ENCODE measurements at places on chromosomes 7 and 10.

DNA sequence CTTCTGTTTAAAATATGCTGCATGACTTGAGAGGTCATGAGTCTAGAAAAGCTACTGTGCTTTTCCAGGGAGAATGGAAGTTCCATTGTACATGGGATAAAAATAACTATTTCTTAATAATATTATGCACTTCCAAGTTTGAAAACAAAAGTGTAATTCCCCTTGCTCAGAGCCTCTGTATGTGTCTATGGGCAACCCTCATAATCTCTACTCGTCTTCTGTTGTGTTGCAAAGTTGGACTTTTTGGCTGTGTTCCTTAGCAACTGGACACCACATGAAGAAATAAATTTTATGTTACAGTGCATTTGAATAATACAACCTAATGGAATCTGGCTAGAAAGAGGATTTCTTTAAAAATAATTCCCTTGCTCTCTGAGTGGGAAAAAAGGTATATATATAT lies 242.6 kb downstream of the TWIST1 start:
- no peak for DNase-seq

- DNase-seq, result no peak
Observed at GRCh38 chr7:17054206-17054605, 172.4 kb upstream of the AGR3 start.

- no peak for DNase-seq
Observed at GRCh38 chr10:57247271-57247670, 886.2 kb upstream of the ZWINT start.

- no peak for DNase-seq
Observed at GRCh38 chr7:103117465-103117864, 31.4 kb downstream of the NAPEPLD start.

- peak; percentile 23 for DNase-seq
Observed at GRCh38 chr7:39465055-39465929, 100.9 kb upstream of the YAE1 start.

GRCh38 chr10:1230138-1230537 lies 174.0 kb downstream of the WDR37 start:
- no peak for DNase-seq

DNA sequence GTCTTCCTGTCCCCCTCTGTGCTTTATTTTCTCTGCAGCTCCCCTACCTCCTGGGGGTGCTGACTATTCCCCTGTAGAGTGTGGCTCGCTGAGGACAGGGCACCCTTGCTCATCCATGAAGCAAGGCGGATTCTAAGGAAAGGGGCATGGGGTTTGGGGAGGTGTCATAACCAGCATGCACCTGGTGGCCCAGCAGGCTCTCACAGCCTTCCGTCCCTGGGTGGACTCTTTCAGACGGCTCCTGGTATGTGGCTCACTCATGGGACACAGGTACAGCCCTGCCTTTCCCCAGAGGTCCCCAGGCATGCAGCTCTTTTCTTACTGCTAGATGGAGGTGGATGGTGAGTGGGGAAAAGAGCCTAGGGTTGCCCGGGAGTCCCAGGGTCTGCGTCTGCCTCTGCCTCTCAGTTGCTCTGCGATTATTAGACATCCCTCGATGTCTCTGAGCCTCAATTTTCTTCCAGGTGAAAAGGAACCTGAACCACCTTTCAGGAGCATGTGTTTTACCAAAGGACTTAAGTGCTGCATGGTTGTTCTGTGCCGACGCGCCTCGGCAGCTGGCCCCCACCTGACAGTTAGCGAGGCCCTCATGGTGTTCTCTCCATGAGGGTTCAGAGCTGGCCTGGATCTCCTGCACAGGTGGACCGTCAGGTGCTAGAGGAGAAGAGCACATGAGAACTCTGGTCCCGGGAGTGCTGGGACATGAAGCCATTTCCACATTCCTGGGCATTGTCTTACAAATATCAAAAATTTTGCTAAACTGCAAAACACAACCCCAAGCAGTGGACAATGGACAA lies 172.5 kb upstream of the SHH start:
- DNase-seq, result no peak

DNA sequence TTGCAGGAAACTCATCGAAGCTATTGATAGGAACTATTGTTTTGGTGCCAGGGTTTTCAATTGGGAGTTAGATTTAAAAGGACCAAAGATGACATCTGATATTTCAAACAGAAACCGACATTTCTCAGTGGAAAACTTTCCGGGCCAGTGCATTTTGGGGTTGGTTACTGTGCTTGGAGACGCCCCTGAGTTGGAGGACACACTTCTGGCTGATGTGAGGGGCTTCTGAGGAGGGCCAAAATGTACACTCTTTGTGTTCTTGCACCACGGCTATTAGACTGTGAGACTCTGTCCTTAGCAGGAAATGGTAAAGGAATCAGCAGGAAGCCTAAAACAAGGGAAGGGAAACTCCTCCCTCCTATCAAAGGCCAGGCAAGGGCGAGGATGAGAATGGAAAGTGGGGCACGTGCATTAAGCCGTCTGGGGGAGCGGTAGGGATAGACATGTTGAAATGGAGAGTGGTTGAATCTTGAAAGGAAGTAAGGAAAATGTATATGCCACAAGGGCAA lies 1.8 kb upstream of the SRGN start:
- DNase-seq, result no peak

DNA sequence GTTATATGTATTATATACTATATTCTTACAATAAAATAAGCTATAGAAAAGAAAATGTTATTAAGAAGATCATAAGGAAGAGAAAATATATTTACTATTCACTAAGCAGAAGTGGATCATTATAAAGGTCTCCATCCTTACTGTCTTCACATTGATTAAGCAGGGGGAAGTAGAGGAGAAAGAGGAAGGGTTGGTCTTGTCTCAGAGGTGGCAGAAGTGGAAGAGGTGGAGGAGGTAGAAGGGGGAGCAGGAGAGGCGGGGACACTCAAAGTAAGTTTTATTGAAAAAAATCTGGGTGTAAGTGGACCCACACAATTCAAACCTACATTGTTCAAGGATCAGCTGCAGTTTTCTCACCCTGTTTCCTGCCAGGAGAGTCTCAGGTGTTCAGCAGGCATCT lies 28.9 kb upstream of the ERCC6 start:
- no peak for DNase-seq

- DNase-seq, result peak; percentile 56
Observed at GRCh38 chr7:727104-727805, at the start of gene PRKAR1B. TSS of gene PRKAR1B (minus strand) at chr7:727281. CDS start at chr7:711505, 15,776 bp downstream.

DNA sequence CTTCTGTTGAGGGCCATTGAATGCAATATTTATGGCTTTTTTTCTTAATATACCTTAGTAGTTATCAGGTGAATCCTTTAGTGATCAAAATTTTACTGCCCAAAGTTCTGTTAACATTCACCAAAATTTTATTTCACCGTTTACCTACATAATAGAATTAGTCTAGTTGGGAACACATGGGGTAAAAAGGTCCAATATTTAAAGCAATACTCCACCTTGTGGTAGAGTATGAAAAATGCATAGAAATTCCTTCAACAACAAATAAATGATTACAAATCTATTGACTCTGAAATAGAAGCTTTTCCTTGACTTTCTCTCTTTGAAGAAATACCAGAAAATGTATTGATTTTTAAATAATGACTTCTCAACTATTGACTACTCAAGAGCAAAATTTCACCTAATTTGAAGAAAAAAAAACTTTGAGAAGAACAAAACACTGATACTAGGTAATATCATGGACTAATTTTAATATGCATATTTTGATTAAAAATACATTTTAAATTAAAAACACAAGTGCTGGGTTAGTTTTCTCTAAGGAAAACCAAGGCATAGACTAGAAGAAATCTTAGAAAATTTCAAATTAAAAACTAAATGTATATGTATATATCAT lies 43.3 kb downstream of the POLR1F start:
- no peak for DNase-seq

GRCh38 chr7:67698354-67698753 lies 701.7 kb downstream of the TYW1 start:
- no peak for DNase-seq

DNA sequence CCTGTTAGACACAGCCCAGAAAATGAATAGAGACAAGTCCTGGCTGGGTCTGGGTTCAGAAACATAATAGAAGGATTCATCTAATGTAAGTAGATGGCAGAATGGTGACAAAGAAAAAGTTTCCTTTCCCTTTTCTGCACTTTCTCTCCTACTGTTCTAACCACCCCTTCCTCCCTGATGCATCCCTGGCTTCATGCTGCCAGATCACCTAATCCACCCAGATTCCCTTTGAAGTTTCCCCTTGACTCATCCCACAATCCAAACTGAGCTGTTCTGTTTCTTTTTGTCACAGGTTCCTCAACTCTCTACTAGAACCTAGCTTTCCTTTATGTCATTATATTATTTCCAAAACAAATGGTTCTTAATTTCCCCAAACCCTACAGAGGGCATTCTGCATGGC lies 1.1 kb upstream of the MACC1 start:
- no peak for DNase-seq

DNA sequence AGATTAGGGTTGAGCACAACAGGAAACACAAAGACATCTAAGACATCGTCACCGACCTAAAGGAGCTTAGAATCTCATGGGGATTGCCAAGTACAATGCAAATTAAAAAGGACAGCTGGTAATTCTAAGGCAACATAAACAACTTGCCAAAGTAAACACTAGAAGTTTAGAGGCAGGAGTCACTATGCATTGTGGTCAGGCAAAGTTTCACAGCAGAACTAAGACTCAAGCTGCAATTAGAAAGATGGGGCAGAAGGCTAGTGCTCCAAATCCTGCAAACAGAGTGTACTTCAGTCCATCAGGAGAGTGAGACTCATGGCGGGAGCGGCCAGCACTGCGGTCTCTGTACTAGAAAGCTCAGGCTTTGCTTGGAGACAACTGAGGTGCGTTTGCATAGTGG lies 52.7 kb downstream of the HIPK2 start:
- DNase-seq, result no peak

DNA sequence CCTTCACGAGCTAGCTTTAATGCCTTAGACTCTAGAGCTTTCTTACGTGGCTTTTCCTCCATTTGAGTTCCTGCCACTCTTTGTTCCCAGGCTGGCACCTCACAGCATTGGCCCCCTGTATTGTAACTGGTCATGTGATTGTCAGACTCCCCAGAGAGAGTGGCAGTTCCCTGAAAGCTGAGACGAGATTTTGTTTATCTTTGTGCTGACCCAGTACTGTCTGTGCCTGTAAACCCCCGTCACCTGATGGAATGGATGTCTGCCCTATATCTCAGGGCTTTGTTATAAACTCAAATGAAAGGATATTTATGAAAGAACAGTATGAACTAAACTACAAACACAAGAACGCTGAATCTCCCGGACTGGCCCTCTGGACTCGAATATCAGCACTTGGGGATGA lies 13.0 kb downstream of the NOBOX start:
- DNase-seq, result no peak

GRCh38 chr10:34768972-34769330 lies 46.1 kb downstream of the PARD3 start:
- DNase-seq, result no peak

GRCh38 chr7:40276061-40276460 lies 141.3 kb downstream of the SUGCT start:
- DNase-seq, result no peak

DNA sequence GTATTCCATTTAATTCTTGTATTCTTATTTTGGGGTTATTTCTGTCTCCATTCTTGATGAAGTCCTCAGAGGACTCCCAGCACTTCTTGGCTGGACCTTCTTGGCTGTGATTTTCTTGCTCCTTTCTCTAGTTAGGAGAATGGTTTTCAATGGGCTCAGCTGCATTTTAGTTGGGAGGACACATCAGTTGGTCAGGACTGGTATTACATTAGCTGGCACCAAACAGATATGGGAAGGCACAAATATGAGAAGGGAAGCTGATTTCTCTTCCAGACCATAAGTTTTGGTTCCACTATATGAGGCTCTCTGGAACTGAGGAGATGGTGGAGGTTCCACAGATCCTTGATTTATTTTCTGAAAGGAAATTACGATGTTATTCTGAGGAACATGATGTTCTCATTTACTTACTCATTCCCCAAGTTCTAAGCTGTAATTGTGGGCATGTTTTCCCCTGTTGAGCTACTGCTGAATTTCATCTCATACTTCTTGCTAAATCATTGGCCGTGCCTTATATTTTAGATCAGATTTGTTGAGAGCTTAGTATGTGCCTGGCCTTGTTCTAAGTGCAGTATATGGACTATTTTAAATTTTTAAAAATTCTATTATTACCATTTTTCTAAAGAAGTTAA lies 261.0 kb downstream of the THSD7A start:
- no peak for DNase-seq

GRCh38 chr7:112892263-112892662 lies 102.1 kb upstream of the TMEM168 start:
- DNase-seq, result no peak

- no peak for DNase-seq
Observed at GRCh38 chr7:38217672-38218071, 39.6 kb downstream of the STARD3NL start.

DNA sequence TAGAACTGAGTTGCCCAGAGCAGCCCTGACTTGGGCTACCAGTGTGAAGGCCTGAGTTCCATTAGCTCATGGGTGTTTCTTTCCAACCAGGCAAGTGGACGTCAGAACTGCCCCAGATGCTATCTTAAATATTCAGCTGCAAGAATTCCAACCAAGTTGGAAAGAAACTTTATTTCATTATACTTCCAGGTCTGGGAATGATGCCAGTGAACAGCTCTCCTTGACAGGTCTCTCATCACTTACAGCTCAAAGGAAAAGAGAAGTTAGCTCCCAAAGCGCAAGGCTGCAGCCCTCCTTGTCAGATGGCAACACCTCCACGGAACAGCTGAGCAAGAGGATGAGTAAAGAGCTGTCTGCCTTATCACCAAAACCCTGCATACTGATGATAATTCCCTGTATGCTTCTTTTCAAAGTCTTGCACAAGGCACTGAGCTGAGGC lies 255.5 kb upstream of the AOAH start:
- no peak for DNase-seq

DNA sequence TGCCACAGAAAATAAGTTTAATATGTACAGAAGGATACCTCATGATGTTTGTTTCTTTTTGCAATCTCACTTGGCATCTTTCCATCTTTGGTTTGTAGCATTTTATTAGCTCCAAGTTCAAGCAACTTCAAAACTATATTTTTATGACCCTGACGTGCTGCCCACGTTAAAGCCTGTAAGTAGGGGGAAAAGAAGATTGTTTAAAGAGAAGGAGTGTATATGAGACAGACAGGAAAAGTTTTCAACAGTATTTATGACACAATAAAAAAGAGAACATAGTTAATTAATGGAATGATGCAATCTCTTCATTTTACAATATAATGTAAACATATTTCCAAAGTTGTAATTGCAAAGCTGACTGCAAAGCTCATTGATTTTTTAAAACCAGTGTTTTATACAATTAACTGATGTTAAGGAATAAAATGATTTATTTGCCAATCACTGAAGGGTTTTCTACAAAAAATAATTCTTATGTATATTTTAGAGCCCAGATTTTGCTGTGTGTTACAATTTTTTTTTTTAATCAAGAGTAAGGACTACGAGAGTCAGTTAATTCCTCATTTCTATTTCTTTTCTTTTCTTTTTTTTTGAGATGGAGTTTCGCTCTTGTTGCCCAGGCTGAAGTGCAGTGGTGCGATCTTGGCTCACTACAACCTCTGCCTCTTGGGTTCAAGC lies 42.5 kb downstream of the ASZ1 start:
- DNase-seq, result no peak

DNA sequence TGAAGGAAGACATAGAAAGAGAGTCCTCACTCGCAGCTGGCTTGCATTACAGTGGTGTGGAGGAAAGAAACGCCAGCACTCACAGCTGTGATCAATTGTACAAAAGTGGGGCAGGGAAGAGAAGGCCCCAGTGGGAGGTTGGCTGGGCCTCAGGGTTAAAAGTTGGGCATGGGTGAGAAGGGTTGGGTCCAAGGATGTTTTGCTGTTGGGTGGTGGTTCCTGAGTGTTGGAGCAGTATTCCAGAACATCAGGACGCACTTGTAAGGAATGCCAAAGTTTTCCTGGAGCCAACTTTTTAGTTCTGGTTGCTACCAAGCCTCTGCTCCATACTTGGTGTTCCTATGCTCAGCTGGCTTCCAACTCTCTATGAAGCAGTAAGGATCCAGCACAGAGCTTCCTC lies 55.4 kb upstream of the MKRN1 start:
- no peak for DNase-seq
